ENCODE measurements at places on chromosomes 6 and 20.

DNA sequence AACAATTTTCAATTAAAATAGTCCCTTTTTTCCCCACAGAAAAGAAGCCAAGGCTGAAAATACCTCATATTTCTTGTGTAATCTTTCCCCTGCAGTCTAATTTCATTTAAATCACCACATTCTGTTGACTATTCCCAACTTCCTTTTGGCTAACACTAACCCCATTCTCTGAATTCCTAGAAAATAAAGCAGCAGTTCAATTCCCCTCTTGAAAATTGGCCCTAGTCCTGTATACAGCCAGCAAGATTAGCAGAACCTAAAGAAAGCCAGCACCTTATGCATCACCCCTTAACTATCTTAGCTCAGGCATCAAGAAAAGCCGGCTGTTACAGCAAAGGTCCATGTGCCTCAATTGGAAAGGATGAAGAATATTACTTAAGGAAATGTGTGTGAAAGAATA lies 69.7 kb downstream of the MDN1 start:
- no peak for DNase-seq

GRCh38 chr20:44618318-44618731 lies 33.2 kb downstream of the ADA start:
- DNase-seq = no peak

GRCh38 chr6:16783509-16783908 lies 22.2 kb upstream of the ATXN1 start:
- DNase-seq = no peak

GRCh38 chr6:106908386-106908840 lies 66.1 kb downstream of the CD24 start:
- no peak for DNase-seq
